ENCODE measurements at places on chromosomes 4 and X. TPM values are rescaled to one million over a fixed set of nuclear protein-coding genes. Genes with fewer than 3 reads are reported as not detected.

Gene FLNA
- 428 TPM for polyA plus RNA-seq

GRCh38 chr4:2823301-2823670, 20.4 kb upstream of the ADD1 start:
- no peak for DNase-seq

GRCh38 chrX:2631743-2632532, 59.2 kb upstream of the CD99 start:
- DNase-seq: no peak

DNA sequence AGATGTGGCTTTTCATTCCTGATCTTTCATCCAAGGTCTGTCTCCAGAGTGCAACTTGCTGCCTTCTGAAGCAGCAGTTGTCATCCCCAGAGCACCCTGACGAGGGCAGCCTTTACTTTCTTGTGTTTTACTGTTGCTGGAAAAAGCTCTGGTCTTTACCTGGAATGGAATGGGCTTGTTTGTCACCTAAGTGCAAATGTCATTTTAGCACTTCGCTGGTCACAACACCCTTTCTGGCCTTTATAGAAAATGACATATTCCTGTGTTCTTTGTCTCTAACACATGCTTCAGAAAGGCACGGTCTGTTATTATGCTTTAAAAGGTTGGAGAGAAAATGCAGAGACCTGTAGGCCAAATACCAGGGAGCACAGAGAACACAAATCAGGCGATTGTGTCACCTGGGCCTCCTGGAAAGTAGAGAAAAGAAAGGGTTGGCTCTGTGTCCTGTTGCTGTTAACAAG, 332.7 kb upstream of the IGFBP7 start:
- DNase-seq: peak; percentile 60

- no peak for DNase-seq
Measured at GRCh38 chrX:14641681-14642655, 112.6 kb downstream of the GLRA2 start.

GRCh38 chrX:154890990-154891639, 5.0 kb downstream of the F8A1 start:
- no peak for DNase-seq

DNA sequence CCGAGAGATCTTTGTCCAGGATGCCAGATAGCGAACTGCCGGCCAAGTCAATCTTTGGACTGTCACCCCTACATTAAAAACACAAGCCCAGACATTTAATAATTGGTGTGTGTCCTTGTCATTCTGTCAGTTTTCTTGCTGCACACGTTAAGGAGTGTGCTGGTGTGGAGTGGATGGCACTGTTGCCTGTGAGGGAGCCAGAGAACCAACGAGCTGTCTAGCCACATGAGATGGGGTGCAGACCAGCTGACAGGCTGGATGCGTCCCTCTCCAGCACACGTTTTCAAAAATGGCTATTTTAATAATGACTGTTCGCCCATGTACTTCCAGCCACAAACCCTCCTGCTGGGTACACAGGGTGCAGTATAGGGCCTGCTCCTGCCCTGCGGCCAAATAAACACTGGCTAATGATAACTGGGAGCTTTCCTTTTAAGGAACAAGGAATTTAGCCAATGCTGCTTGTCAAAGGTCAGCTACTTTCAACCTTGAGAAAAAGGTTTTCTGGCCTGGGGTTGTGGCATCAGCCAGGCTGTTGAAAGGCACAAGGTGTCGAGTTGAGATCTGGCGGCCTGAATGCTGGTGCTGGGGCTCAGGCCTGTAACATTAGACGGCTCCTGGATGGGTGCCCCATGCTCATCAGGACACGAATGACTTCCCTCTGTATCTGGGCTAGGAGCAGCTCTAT, 54.0 kb upstream of the MAP3K15 start:
- DNase-seq: no peak

GRCh38 chrX:69146739-69147138, 18.5 kb downstream of the PJA1 start:
- no peak for DNase-seq

All from right renal pelvis (tissue), 4 donors.